ENCODE measurements at places on chromosomes 12 and 14. TPM values are rescaled to one million over a fixed set of nuclear protein-coding genes. Genes with fewer than 3 reads are reported as not detected.

- H3K36me3 ChIP-seq = no peaks in the 10 kb centered on the region
- H3K4me1 ChIP-seq = peaks cover 3% of the 10 kb centered on the region
- H3K27me3 ChIP-seq = peaks cover 7% of the 10 kb centered on the region
- no peak overlapping the region for H3K4me3 ChIP-seq
- no peak overlapping the region for H3K27ac ChIP-seq
These were observed 94.5 kb upstream of the CPM start for GRCh38 chr12:69027411-69027881.

- H3K27me3 ChIP-seq = no peaks in the 10 kb centered on the region
- no peak for DNase-seq
- H3K27ac ChIP-seq = no peak overlapping the region
- no peaks in the 10 kb centered on the region for H3K36me3 ChIP-seq
These were observed 63.0 kb downstream of the TMEM121 start for GRCh38 chr14:105589161-105589925.

Gene PKP2
- 0.11 TPM for total RNA-seq

GRCh38 chr14:33737446-33737845 is 213.4 kb downstream of the EGLN3 start:
- no peak overlapping the region for H3K4me3 ChIP-seq
- no peaks in the 10 kb centered on the region for H3K27me3 ChIP-seq
- H3K4me1 ChIP-seq = peaks cover 12% of the 10 kb centered on the region
- H3K36me3 ChIP-seq = no peaks in the 10 kb centered on the region
- H3K27ac ChIP-seq = no peak overlapping the region
- no peak for DNase-seq

- no peak overlapping the region for H3K4me3 ChIP-seq
- H3K4me1 ChIP-seq = peaks cover 3% of the 10 kb centered on the region
- no peak for DNase-seq
- H3K27ac ChIP-seq = no peak overlapping the region
- peaks cover 8% of the 10 kb centered on the region for H3K27me3 ChIP-seq
These were observed 7.9 kb downstream of the NFE2 start for GRCh38 chr12:54292931-54293241.

DNA sequence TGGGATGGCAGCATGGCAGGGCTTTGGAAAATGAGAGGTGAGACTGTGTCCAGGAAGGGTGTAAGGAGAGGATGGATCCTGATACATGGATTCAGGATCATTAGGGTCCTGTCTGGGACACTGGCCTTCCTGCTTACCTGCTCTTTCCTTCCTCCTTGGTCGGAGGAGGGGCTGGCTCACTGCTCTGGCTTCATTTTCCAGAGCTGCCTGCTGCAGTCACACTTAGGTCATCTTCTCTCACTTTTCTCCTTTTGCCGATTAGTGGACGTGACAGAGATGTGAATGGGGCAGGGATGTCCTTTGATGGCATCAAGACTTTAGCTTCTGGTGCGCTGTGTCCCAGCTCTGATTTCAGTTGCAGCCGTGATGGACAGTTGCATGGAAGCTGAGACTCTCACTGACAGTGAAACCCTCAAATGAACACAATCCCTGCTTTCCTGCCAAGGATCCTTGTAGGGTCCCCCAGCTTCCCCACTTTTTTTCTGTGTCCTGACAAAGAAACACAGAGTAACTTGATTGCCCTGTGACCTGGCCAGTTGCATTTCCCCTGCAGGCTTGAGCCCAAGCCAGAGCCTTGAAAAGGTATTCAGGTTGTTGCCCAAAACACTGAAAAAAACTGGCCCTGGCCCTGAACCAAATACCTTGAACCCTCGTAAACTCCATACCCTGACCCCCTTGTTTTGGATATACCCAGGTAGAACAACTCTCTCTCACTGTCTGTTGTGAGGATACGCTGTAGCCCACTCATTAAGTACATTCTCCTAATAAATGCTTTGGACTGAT is 756 bp upstream of the CIDEB start:
- peak overlapping the region; percentile 3 for H3K27ac ChIP-seq
- no peak for DNase-seq
- H3K4me3 ChIP-seq = no peak overlapping the region
- H3K27me3 ChIP-seq = no peaks in the 10 kb centered on the region
- peaks cover 73% of the 10 kb centered on the region for H3K36me3 ChIP-seq
- peaks cover 39% of the 10 kb centered on the region for H3K4me1 ChIP-seq

Gene ATG2B
- total RNA-seq = 23.8 TPM

- no peak overlapping the region for H3K4me3 ChIP-seq
- no peaks in the 10 kb centered on the region for H3K4me1 ChIP-seq
- H3K27me3 ChIP-seq = no peaks in the 10 kb centered on the region
- no peak overlapping the region for H3K27ac ChIP-seq
- H3K36me3 ChIP-seq = no peaks in the 10 kb centered on the region
These were observed 70.4 kb upstream of the RIC8B start for GRCh38 chr12:106704081-106704480.

DNA sequence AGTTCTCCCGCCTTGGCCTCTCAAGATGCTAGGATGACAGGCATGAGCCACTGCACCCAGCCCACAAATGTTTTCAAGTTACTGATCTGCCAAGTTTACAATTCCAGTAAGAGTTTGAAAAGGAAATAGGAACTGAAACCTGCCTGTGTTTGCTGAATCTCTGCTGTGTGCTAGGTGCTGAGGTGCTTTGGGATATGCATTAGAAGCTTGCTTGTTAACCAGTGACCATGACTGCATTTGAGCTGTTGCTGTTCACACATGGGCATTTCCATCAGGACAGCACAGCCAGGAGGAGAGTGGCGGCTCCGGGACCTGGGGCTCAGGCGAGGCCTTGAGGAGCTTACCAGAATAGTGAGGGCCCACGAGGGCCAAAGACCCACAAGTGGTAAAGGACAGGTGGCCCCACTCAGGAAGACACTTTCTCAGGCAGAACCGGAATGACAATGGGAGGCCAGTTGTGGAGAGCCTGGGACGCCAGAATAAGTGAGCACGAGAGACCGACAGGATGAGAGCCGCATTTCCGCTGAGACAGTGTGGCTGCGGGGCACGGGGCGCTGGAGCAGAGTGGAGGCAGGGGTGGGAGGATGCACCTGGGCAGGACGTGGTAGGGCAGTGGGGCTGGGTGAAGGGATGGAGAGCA is 54.5 kb upstream of the MMP17 start:
- no peaks in the 10 kb centered on the region for H3K27me3 ChIP-seq
- peak overlapping the region; percentile 57 for H3K27ac ChIP-seq
- H3K4me3 ChIP-seq = peak overlapping the region; percentile 10
- no peak for DNase-seq

GRCh38 chr12:770479-770878 is 18.1 kb downstream of the WNK1 start:
- no peaks in the 10 kb centered on the region for H3K27me3 ChIP-seq
- peaks cover 39% of the 10 kb centered on the region for H3K4me1 ChIP-seq
- H3K27ac ChIP-seq = no peak overlapping the region
- H3K4me3 ChIP-seq = no peak overlapping the region
- H3K36me3 ChIP-seq = peaks cover 19% of the 10 kb centered on the region

Gene NUDT14
- total RNA-seq = 10.4 TPM

- no peaks in the 10 kb centered on the region for H3K27me3 ChIP-seq
- H3K4me3 ChIP-seq = no peak overlapping the region
- peak; percentile 22 for DNase-seq
- H3K36me3 ChIP-seq = peaks cover 38% of the 10 kb centered on the region
- H3K4me1 ChIP-seq = no peaks in the 10 kb centered on the region
These were observed 41.6 kb downstream of the UBE3B start for GRCh38 chr12:109518820-109519665.
